ENCODE measurements at places on chromosomes 11 and 22.
A peak's percentile ranks its signal among the peaks of the same experiment; 100 is the strongest.

DNA sequence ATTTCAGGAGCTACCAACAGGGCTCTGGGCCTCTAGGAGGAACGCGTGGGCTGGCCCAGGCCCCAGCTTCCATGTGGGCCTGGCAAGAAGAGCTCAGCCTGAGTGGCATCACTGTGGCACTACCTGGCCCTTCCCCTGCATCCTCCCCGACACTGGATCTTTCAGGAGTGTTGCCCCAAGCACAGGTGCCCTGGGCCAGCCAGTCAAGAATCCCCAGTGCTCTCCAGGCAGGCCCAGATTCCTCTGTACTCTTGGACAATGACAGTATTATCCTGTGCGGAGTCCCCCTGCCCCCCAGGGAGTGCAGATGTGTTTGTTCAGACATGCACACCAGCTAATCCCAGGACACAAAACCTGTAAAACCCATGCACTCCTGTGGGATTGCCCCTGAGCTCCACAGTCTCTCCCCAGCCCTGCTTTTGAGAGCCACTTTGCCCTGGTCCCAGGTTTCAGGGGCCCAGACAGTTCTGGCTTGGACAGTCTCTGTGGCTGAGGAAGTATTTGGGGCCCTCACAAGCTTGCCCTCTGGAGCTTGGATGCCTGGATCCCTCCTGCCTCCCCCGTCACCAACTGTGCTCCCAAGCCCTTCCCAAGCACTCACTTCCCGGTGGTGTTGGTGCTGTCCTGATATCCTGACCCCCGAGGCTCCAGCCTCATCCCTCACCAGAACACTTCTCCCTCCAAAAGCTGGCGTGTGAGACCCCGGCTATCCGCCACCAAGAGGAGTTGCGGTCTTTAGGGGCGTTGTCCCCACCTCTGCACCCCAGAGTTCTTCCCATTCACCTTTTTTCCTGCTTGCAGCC is 39.9 kb downstream of the KCNC1 start:
- no peak for DNase-seq

DNA sequence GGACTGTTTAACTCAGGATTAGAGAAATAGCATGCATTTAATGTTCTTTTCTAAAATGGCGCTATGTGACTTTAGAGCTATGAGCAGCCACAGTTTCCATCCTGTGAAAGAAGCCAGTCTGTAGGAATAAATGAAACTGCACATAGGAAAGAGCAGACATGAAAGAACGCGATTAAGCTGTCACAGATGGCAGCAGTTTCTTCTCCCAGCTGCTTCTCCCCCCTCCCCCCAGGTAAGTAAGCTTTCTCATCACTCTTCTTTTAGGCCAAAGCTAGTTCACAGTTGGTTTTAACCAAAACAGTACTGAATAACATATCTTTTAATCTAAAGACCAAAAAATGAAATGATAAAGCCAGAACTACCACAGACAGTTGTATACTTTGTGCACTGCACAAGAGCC is 266.4 kb downstream of the KCNA4 start:
- DNase-seq, result no peak

- no peak for DNase-seq
Measured at GRCh38 chr11:65442842-65443331, 20.3 kb downstream of the NEAT1 start.

GRCh38 chr11:69489031-69489745 is 7.7 kb downstream of the LINC01488 start:
- peak; percentile 67 for DNase-seq

DNA sequence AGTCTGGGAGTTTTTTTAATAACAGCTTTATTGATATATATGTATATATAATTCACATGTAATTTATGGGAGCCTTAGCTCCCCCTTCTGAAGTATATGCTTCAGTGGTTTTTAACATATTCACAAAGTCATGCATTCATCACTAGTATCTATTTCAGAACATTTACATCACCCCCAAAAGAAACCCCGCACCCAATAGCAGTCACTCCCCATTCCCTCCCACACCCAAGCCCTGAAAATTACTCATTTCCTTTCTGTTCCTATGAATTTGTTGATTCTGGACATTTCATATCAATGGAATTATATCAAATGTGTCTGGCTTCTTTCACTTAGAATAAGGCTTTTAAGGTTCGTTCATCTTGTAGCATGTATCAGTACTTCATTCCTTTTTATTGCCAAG is 35.6 kb upstream of the SYT7 start:
- no peak for DNase-seq

DNA sequence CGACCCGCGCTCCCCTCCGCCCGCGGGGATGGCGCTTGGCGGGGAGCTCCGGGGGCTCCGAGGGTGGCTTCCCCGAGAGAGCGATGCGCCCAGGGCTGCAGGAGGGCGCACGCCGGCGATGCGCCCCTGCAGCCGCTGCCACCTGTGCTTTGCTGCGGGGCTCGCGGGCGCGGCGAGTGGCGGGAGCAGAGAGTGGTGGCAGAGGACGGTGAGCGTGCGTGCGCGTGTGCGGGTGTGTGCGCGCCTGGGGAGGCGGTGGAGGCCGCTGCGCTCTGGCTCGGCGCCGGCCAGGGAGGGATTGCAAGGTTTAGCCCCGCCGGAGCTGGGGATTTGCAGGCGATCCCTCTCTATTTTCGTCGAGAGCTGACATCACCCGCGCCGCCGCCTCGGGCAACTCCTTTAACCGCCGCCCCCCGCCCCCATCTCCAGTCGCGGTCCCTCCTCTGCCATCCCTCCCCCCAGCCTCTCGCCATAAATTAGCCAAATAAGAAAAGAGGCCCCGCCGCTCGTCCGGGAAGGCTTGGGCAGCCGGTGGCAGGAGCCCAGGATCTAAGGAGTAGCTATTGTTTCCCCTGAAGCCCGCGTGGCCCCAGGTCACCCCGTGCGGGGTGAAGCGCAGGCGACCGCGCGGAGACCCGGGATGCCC is at the start of gene SLC1A2:
Gene SLC1A2 (minus strand): TSS at position 375 of the 646 bp plus-strand sequence. CDS start 592 bp downstream, outside the sequence.
- DNase-seq, result peak; percentile 64
